Activated effector memory CD4-positive, alpha-beta T cell treated with Interleukin-2 at 50 U/mL for 16 hours (primary cell): ENCODE measurements at places on chromosomes 5 and 9.

DNA sequence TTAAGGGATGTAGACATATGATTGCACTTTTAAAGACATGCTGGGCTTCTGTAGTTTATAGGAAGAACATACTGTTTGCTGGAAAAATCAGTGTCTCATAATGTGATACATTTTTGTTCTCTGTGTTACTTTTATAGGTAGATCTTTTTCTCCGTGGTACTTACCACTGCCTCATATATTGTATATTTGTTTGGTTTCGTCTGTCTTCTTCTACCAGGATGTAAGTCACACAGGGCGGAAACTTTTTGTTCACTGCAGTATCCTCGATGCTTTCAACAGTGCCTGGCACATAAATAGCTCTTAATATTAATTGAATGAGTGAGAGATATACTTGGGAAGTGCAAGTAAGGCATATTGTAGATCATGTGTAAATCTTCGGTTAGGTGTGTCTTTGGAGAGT is 135.4 kb downstream of the GDNF start:
- DNase-seq: no peak

- no peak for DNase-seq
These were observed 362.0 kb upstream of the CDH10 start for GRCh38 chr5:25006734-25007133.

DNA sequence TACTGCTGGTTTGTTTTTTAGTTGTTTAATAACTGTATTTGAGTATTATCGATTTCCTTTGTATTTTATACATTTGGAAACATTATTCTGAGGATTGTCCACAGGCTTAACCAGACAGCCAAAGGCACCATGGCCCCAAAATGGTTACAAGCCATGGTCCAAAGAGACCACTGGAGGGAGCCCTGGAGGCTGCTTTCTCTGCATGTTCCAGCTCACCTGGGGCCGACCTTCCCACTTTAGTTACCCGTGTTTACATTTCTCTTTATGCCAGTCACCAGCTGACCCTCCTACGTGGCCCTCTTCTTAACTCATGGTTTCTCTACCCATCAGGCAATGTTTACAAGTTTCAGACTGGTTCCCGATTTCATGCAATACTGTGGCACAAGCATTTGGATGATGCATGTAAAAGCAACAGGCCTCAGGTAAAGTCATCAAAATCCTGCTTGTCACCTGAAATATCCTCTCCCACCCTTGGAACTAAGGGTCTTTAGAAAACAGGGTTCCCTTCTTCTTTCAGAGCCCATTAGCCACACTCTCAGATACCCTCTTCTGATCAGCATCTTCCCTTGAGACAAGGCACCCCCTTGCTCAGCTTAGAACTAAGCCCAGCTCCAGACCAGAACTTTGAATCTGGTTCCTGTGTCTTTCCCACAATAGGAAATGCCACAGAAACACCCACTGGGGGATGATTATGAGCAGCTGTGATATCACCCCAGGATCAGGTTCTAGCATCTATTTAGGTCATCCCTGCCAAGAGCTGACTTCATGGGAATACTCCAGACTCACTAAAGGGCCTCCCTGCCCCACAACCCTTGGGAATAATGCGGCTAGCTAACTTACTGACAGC is 49.9 kb upstream of the GARNL3 start:
- DNase-seq: peak; percentile 35

DNA sequence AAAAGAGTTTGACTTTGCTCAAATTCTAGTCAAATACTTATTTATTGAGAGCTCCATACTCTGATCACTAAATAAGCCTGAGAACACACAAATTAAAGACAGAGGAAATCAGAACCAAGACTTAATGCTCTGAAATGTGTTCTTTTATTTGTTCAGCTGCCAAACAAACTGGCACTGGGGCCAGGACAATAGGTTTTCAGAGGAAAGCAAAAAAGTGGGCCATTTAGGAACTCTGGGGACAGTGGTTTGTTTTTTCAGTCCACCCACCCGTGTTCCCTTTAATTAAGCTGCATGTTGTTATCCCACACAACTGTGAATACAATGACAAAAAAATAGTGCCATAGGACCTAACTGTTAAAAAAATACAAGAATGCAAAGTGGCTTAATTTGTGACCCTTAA is 95.4 kb upstream of the RETREG1 start:
- DNase-seq: no peak

GRCh38 chr5:145362266-145362665 is 472.9 kb downstream of the PRELID2 start:
- DNase-seq: no peak

- DNase-seq: no peak
These were observed 15.7 kb downstream of the FAM151B start for GRCh38 chr5:80503641-80504040.

- DNase-seq: no peak
These were observed 176.7 kb upstream of the RAD23B start for GRCh38 chr9:107106416-107106815.

- DNase-seq: no peak
These were observed 153.3 kb downstream of the CARTPT start for GRCh38 chr5:71872311-71872864.

DNA sequence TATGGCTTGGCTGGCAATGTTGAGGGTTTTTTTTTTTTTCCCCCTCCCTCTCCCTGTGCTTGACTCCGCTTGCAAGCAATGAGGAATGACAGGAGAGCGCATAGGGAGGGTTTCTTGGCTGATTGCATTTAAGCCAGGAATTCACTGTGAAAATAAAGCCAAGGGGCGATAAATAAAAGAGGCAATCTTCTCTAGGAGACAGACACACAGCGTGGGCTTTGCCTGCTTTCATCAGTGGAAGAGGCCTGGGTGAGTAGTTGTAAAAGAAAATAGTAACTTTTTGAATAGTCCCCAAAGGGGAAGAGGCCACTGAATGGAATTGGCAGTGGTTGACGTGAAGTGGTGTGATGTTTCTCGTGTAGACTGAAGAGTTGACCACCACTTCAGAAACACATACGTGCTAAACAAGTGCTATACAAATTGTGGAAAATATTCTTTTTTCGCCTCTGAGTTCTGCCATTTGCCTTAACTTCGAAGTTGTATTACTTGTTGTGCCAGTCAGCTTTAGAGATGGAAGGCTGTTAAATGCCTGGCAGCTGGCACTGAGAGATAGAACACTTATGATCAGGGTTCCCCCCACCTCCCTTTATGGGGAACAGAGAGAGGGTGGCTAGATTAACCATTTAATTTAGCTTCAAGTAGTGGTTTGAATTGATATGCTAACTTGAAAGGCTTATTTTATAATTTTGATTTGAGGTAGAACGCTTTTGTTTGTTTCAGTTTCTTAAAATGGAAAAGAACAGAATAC is 3.0 kb downstream of the ZSWIM6 start:
- no peak for DNase-seq

DNA sequence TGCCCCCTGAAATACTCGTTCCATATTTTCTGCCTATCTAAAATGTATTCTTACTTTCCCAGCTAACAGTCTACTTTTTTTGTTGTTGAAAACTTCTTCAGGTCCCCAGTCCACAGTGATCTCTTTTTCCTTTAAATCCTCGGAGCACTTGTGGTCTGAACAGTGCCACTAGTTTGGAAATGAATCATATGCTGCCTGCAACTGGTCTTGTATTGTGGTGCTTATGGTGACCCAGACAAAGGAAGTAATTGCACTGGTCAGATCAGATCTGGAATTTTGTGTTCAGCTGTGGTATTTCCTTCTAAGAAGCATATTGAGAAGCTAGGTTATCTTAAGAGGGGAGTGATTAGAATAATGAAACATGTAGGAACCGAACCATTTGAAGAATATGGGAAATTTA is 2.9 kb downstream of the UNC13B start:
- no peak for DNase-seq
